ENCODE measurements at places on chromosomes 6 and 20.

DNA sequence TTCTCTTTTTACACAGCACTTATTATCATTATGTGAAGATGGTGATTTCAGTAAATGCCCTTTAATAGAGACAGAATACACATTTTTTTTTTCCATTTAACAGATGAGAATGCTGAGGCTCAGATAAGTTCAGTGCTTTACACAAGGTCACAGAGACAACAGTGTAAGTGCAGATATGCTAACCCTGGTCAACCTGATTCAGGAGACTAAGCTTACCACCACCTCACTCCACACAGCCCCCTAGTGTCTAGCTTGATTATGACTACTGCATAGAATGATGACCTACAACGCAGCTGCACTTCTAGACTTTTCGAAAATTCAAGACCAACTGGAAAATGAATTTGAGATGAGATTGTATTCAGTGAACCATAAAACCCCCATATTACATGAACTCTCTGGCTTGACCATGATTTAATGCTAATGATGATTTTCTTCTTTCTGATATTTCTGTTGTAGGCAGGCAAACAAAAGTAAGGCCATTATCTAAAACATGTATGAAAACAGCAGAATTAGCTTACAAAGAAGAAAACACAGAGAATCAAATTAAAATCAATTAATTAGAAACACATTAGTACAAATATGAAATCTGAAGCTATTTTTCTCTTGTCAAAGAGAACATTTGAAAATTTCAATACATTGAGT lies 212.1 kb upstream of the PHACTR1 start:
- peak; percentile 36 for DNase-seq

- no peak for DNase-seq
Observed at GRCh38 chr6:124536157-124536841, 425.9 kb upstream of the RNF217 start.

DNA sequence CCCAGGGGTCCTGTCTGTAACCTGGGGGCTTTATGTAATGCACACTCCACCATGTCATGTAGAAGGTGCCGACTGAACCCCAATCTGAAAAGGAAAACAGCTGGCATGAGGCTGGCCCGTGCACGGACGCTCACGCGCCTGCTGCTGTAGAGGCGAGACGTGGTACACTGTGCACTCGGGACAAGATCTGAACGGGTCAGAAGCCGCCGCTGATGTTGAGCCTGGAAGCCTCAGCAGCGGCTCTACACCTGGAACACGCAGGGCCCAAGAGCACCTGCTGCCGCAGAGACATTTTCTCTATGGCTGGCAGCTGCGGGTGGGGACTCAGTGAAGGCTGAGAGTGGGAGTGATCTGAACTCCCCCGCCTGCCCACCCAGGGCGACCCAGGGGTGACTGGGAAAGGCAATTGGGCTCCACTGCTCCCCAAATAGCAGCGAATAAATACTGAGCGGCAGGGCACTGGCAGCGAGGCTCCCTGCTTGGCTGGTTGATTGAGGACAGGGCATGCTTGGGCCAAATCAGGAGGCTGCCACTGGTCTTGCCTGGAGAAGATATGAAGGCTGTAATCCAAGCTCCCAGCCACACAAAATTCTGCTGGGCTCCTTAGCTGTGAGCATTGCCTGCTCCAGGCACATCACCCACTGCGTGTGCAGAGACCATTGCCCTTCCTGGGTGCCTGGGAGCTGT lies 2.5 kb upstream of the OGFR start:
- DNase-seq = no peak

DNA sequence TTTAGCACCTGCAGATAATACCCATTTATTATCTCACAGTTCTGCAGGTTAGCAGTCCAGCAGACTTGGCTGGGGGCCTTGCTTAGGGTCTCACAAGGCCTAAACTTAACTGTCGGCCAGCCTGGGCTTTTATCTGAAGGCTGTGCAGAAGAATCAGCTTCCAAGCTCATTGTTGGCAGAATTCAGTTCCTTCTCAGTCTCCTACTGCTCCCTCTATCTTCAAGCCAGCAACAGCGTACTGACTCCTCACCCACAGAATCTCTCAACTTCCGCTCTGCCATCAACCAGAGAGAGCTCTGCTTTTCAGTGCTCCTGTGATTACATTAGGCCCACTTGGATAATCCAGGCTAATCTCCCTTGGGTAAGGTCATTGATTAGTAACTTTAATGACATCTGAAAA lies 30.2 kb upstream of the NHSL1 start:
- DNase-seq = no peak

- no peak for DNase-seq
Observed at GRCh38 chr20:48476854-48477253, 350.9 kb downstream of the PREX1 start.

DNA sequence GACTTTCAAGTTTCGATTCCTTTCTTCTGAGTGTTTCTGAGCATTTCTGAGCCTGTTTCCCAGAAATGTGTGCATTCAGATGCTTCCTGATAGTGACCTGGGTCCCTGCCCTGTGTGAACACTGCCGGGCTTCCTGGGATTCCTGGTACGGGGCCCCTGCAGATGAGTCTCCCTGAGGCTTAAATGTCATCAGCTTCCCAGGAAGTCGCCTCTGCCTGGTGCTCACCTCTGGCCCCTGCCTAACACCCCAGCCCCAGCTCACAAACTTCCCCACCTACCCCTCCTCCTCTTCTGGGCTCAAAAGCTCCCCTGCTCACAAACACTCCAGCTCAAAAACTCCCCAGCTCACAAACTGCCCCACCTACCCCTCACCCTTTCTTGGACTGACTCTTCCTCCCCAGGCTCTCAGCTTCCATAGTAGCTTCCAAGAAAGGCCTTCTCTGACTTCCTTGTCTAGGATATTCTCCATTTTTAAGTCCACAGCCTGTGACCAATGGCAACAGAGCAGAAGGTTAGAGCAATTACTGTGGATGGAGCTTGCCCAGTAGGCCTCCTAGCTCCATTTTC lies 42.0 kb downstream of the TGM2 start:
- DNase-seq = no peak

DNA sequence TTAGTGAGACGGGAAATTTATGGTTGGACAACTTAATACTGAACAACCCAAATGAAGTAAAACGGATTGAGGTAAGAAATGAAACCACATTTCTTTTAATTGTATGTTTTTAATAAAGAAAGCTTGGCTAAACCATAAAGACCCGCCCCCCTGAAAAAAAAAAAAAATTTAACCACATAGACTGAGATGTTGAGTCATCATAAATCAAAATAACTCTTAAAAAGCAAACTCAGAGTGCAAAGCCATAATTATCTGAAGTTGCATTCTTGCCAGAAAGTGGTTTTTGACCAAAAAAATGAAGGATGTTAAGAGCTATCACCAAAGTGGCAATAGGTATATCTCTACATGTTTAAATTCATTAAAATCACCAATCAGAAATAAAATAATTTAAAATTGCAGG lies 101.8 kb upstream of the COL21A1 start:
- DNase-seq = no peak

GRCh38 chr20:5779071-5779900 lies 29.1 kb downstream of the SHLD1 start:
- no peak for DNase-seq

DNA sequence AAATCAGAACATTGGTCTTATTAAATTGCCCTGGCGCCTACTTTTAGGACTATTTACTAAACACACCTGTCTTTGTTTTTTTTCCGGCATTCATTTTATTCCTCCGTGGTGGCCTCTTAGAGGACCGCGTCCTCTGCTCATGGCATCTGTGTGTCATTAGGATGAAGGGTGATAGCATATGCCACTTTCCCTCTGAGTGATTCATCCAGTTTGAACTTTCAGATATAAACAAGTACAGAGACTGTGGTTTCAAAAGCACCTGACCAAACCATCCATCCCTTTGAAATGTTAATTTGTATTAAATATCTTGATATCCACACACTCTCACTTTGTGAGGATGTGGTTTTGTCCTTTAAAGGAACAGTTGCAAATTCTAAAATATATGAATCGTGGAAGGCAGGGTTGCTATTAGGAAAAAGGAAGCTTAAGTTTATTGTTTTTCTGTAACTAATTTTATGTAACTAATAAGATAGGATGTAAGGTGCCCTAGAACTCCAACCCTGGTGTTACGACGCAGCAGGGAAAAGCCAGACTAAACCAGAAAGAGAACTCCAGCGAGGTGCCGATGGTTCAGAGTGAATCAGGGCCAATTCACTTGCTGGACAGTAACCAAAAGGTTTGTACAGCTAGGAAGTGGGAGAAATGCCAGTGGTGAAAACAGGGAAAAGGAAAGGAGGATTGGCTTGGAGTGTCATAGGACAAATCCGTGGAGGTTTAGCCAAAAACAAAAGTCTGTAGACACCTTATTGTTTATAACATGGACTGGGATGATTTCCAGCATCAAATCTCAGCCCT lies 98.7 kb downstream of the SHLD1 start:
- DNase-seq = peak; percentile 50

GRCh38 chr6:84515067-84515466 lies 249.3 kb downstream of the TBX18 start:
- no peak for DNase-seq

DNA sequence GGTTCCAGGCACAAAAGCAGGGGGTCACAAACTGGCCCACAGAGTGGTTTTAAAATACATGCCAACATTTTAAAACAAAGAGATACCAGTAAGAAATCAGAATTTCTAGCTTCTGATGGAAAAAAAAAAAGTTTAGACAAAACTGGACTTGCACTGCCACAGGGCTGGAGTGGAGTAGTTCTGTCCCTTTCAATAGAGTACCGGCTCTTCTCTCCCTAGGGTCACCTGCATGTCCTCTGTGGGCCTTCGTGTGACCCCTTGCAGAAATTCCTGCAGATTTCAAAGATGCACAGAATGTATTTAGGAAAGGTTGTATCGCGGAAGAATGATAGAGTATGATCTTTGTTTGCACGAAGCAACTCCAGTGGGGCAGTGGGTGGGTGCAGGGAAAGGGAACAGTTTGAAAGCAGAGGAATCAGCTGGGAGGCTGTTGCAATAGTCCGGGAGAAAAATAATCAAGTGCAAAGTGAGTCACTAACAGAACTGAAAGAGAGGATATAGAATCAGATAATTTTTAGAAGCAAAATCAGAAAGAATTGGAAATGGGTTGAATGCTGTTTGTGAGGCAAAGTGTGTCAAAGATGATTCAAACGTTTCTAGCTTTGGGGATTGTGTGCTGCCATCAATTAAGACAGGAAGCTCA lies 97.3 kb upstream of the STXBP5 start:
- DNase-seq = no peak

- DNase-seq = no peak
Observed at GRCh38 chr6:3566812-3567211, 110.0 kb upstream of the SLC22A23 start.

DNA sequence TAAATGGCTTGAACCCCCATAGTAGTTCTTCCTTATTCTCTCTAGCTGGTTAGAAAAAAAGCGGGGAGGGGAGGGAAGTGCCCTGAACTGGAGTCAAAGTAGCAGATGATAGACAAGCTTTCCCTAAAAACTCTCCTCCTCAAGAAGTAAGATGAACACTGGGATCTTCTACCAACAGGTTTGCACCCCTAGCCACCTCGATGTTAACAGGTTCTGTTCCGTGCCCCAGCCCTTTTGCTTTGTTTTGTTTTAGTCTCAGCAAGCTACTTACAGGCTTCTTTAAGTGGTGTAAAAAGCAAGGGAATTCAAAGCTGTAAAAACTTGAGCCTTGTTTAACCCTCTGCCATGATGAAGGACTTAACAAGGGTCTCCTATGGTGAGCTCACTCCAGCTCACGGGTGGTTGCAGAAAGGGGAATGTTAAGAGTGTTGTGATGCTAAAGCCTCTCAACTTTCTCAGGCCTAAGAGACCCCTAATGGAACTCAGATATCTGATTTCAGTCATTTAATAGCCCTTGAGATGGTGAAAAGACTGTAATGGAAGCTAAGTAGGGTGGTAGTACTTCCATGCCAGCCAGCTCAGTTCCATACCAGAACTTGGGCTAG lies 106.0 kb downstream of the FOXO3 start:
- no peak for DNase-seq

GRCh38 chr20:25394996-25395395 lies 4.4 kb upstream of the ABHD12 start:
- no peak for DNase-seq

DNA sequence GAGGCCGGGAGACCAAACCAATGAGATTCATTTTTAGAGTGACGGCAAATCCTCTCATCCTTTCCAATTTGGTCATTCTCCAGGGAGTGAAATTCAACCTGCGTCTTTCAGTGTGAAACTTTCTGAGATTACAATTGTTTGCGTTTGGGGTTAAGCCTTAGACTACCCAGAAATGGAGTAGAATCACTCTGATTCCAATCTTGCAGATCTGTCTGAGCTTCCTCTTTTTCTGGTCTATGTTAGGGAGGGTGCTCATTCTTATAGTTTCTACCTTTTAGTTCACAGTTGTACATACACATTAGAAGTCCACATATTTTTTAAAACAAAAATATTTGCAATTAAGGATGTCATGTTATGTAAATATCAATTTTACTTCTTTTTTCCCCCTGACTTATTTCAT lies 183.0 kb upstream of the PHACTR1 start:
- no peak for DNase-seq

DNA sequence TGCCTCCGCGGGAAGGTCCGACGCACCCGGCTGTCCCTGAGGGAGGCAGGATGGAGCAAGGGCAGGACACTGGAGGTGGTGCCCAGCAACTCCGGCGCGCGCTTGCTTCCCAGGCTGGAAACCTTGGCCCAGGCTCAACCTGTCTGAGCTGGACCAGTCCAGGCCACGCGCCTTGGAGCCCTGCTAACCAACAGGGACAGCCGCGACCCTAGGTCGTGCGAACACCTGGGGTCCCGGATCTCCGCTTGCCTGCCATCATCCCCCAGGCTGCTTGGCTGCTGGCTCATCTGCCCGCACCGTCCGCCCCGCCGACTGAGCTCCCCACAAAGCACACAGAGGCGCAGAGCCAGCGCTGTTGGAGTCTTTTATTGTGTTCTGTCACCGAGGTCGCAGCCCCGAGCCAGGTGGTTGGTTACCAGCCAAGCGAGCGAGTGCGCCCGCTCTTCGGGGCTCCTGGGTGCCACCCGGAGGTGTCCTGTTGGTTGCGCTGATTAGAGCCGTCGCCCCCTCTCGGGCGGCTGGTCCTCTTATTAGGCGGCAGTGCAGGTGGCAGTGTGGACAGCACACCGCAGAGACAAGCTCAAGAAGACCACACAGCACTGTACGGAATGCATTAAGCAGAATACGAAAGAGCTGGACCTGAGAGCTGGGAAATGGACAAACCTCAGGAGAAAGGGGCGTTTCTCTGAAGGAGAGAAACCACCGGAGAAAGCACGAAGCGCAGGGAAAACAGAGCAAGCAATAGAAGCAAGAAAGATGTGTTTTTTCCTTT lies 3.8 kb downstream of the COL12A1 start:
- no peak for DNase-seq

DNA sequence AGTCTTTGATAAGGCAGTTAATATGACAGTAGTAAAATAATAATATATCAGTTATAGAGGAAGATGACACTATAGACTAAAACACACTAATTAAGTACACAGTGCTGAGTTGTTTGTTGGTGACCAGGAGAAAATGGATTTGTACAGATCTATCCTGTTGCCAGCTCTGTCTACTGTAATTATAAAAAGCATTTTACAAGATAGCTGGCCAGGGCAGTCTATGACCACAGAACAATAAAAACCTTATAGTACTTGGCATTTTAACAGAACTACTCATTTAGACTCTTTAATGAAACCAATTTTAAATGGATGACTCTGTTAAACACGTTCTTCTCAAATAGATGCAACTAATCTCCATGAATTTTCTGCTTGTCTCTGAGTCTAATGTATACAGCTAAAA lies 367.5 kb downstream of the BTBD9 start:
- no peak for DNase-seq

GRCh38 chr20:62215991-62216635 lies 4.0 kb downstream of the HRH3 start:
- DNase-seq = no peak
